ENCODE measurements at places on chromosomes 12 and 14. TPM values are rescaled to one million over a fixed set of nuclear protein-coding genes. Genes with fewer than 3 reads are reported as not detected.
A peak's percentile ranks its signal among the peaks of the same experiment; 100 is the strongest.

GRCh38 chr12:57726151-57726883 is 12.2 kb downstream of the AGAP2 start:
- peak; percentile 95 for DNase-seq

- no peak for DNase-seq
Observed at GRCh38 chr12:108948367-108948766, 68.5 kb downstream of the DAO start.

GRCh38 chr14:88542857-88543795 is 11.7 kb downstream of the PTPN21 start:
- no peak for DNase-seq

- no peak for DNase-seq
Observed at GRCh38 chr12:16563504-16563903, 42.5 kb downstream of the LMO3 start.

- peak; percentile 95 for DNase-seq
Observed at GRCh38 chr12:25830456-25830855, 128.0 kb upstream of the RASSF8 start.

DNA sequence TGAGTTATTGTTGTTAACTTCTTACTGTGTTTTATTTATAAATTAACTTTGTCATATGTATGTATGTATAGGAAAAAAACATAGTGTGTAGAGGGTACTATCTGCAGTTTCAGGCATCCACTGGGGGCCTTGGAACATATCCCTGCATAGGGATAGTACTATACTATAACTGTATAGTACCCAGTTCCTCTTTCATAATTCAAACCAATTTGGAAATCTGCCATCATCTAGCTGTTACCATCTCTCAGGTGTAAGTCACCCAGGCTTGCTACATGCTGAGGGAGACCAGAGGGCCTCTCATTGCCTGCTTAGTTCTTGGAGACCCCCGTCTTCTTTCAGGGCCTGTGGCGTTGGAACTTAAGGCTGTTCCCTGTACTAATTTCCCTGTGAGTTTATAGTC is 12.9 kb upstream of the DCD start:
- no peak for DNase-seq

DNA sequence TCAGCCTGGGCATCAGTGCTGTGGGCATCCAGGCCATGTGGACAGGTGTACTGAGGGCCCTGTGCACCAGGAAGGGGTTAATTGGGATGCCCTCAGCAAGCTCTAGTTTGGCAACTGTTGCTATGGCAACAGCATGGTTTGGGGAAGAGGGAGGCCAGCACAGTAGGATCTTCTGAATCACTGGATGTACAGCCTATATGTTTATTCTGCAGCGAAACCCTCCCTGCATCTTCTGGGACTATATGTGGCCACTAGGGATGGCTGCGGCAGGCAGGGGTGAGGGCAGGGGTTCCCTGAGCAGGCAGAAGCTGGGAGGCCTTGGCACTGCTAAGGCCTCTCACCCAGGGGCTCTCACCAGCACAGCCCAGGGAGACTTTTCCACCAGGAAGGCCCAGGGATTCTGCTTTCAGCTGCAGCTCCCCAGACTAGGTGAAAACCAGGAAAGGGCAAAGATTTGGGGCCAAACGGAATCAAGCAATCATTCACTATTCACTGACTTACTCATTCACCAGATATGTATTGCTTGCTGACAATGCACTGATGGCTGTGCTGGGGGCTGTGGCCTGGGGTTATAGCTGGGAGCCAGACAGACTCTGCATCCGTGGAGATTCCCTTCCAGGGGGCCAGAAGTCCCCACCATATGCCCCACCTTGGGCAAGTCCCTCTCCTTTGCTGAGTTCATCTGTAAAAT is 42.8 kb downstream of the IRF2BPL start:
- peak; percentile 35 for DNase-seq

- DNase-seq, result no peak
Observed at GRCh38 chr12:120132863-120133385, 16.4 kb upstream of the RAB35 start.

GRCh38 chr12:50243507-50243906 is 39.8 kb downstream of the LIMA1 start:
- peak; percentile 35 for DNase-seq

DNA sequence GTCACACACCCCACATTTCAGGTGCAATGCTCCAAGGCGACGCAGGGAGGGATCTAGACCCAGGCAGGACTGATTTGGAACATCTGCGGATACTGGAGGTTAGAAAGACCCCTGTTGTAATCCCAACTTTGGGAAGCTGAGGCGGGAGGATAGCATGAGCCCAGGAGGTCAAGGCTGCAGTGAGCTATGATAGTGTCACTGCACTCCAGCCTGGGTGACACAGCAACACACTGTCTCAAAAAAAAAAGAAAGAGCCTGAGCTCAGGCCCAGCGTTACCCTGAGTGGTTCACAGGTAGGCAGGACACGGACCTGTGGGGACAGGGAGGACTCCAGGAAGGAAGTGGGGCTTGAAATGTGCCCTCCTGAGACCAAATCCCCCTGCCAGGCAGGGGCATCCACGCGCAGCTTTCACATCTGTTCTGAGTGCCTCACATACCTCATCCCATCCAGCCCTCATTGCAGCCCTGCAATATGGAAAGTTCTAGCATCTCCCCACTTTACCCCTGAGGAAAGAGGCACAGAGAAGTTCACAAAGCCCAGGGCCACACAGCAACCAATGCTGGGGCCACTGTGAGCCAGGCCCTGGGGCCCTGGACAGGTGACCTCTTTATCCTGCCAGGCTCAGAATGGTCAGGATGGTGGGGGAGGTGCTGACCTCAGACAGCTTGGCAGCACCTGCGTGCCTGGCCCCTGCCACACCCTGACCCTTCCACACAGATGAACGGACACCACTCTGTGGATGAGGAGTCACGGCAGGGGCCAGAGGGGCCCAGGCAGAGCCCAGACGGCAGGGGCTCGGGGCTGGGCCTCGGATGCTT is 34.1 kb downstream of the CCDC85C start:
- DNase-seq, result no peak

GRCh38 chr14:30869551-30870155 is 4.7 kb upstream of the COCH start:
- DNase-seq, result no peak

GRCh38 chr14:85917716-85918115 is 387.8 kb downstream of the FLRT2 start:
- DNase-seq, result no peak

DNA sequence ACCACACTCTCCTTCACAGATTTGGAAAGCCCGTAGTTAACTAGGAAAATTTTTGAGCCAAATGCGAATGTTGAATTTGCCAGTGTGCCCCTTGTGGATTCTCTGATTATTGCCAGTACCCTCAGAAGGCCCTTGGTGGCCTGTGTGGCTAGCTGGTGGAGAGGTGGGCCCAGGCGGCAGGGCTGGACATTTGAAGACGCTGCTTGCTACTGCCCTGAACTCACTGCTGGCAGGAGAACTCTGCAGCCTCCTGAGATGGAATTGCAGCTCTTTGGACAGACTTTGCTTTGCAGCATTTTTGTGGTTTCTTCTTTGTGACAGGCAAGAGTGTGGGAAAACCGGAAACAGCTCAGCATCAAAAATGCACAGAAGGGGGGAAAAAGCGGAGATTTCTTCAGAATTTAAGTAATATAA is 97.6 kb downstream of the TGFB3 start:
- peak; percentile 86 for DNase-seq

DNA sequence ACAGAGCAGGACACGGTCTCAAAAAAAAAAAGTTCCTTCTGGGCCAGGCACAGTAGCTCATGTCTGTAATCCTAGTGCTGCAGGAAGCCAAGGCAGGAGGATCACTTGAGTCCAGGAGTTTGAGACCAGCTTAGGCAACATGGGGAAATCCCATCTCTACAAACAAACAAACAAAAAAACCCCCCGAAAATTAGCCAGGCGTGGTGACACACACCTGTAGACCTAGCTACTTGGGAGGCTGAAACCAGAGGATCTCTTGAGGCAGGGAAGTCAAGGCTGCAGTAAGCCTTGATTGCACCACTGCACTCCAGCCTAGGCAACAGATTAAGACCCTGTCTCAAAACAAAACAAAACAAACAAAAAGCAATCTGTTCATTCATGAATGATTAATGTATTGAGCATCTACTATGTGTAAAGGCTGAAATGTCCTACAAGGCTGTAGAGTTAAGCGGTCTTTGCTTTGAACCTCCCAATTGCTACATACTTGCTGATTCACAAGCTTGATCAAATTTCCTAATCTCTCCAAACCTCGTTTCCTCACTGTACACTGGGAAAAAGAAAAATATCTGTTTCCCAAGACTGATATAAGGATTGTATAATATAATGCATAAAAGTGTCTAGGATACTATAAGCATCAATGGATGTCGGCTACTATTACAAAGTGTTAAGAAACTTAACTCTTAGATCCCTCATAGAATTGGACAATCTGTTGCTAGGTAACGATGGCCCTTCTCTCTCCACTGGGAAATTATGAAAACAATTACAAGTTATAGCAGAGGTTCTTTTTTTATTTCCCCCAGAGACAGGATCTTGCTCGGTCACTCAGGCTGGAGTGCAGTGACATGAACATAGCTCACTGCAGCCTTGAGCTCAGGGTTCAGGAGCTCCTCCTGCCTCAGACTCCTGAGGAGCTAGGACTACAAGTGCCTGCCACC is 7.9 kb upstream of the RILPL2 start:
- peak; percentile 86 for DNase-seq

- DNase-seq, result no peak
Observed at GRCh38 chr12:124677552-124678356, 110.3 kb upstream of the NCOR2 start.

- DNase-seq, result peak; percentile 40
Observed at GRCh38 chr12:87827638-87828264, 201.4 kb downstream of the C12orf50 start.

- DNase-seq, result peak; percentile 62
Observed at GRCh38 chr12:50314636-50315312, 31.5 kb upstream of the LIMA1 start.

DNA sequence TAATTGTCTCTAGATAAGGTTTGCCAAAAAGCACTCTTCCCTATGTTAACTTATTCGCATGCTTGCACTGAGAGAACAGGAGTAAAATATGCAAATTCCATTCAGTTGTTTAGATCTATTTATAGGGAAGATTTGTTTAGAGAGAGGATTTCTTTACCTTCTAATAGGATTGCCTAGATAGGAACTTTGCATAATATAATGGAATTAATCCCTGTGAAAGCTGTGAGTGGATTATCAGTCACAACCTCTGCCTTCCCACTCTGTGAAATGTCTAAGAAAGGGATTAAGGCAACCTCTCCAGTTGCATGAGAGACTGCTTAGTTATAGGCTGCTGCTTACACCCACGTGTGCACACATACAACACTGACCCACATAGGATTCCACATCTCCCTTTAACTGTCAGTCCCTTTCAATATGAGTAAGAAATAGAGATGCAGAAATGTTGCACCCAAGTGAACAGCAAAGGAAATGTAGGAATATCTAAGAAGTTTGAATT is 83.2 kb downstream of the ALG10B start:
- DNase-seq, result no peak

DNA sequence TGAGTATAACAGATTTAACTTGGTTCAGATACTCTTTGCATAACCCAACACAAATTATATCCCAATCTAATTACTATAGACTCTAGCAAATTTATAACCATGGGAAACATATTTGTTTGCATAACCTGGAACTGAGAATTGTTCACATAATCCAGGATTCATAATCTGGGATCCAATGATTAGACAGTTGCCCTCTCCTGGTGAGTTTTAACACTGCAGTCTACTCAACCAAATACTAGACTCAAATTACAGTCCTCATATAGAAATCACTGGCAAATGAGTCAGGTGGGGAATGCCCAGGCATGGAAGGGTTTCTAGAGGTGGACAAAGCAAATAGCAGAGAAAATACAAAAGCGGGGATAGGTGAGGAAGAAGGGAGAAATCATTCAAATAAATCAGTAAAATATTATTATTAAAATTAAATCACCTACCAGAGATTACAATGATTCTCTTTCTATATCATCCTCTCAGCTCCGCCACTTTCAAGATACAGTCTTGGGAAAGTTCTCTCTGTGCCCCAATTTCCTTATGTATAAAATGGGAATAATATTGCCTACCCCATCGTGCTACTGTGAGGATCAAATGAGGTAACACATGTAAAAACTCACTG is 9.4 kb downstream of the GCH1 start:
- DNase-seq, result peak; percentile 77

DNA sequence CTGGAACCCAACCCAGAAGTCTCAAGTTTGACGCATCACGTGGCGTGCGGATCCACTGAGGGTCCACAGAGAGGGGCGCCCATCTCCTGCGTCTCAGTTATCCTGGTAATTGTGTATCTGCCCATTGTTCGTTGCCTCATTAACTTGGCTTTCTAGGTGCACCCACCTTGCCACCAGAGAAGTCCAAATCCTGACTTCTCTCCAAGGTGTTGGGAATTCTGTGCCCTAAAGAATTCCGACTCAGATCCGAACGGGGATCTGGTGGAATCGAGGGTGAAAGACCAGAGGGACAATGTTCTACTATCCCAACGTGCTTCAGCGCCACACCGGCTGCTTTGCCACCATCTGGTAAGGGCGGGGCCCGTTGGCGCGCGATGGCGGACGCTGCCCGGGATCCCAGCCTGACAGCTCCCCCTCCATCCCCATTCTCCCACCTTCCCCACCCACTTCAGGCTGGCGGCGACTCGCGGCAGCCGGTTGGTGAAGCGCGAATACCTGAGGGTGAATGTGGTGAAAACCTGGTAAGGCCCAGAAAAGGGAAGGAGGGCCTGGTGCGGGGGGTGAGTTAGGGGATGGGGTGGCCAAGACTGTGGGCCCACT is 481 bp downstream of the REC8 start:
- DNase-seq, result no peak

GRCh38 chr12:127294651-127295210 is 972.2 kb upstream of the TMEM132C start:
- DNase-seq, result no peak

GRCh38 chr14:106094654-106095189 is 568.3 kb downstream of the TMEM121 start:
- no peak for DNase-seq

DNA sequence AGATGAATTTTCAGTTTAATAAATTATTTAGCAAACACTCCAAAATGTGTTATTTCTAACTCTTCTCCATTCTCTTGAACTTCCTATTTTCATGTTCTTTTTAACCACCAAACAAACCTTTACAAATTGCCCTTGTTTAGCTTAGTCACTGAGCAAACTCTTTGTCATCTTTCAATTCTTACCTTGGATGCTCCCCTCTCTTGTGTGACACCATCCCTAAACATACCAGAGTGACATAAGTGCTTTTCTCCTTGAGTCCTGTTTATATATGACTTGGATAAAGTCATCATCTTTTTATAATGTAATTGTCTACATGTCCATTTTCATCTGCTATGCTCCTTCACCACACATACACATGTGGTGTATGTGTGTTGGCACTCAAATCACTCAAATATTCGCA is 3.4 kb upstream of the TMEM19 start:
- DNase-seq, result no peak

GRCh38 chr14:37588667-37588955 is 6.4 kb downstream of the FOXA1 start:
- no peak for DNase-seq

GRCh38 chr12:98733667-98734350 is 88.7 kb downstream of the APAF1 start:
- peak; percentile 45 for DNase-seq

- DNase-seq, result peak; percentile 79
Observed at GRCh38 chr12:15522574-15523187, 200.4 kb downstream of the PTPRO start.

Gene FBLN5
- total RNA-seq, result 234 TPM

Gene SIRT4
- not detected for total RNA-seq

Gene NKX2-1
- not detected for total RNA-seq

Gene INSM2
- total RNA-seq, result not detected

Gene SOX5
- total RNA-seq, result not detected

Gene CTDSP2
- 97.3 TPM for total RNA-seq

Gene TESPA1
- not detected for total RNA-seq

Gene MLXIP
- total RNA-seq, result 6.4 TPM

Gene OVCH1
- 0.13 TPM for total RNA-seq

Gene HVCN1
- total RNA-seq, result 4.1 TPM

Gene SLC38A4
- 2.3 TPM for total RNA-seq
